Left kidney (tissue), 8 donors: ENCODE measurements at places on chromosomes 4 and X. TPM values are rescaled to one million over a fixed set of nuclear protein-coding genes. Genes with fewer than 3 reads are reported as not detected.

The STBD1 gene
- polyA plus RNA-seq = 1.3 TPM

The IQCM gene
- polyA plus RNA-seq = not detected

The DOCK11 gene
- polyA plus RNA-seq = 21.8 TPM

The CCSER1 gene
- 22.4 TPM for polyA plus RNA-seq

The APELA gene
- polyA plus RNA-seq = 11.9 TPM

The AP1S2 gene
- 60.0 TPM for polyA plus RNA-seq

The ARHGEF9 gene
- polyA plus RNA-seq = 45.3 TPM

The HSFX4 gene
- polyA plus RNA-seq = 0.25 TPM

The TRPC5OS gene
- polyA plus RNA-seq = 0.13 TPM

The ZNF157 gene
- 1.6 TPM for polyA plus RNA-seq

The EPHA5 gene
- 0.60 TPM for polyA plus RNA-seq

The CMC4 gene
- 5.5 TPM for polyA plus RNA-seq

DNA sequence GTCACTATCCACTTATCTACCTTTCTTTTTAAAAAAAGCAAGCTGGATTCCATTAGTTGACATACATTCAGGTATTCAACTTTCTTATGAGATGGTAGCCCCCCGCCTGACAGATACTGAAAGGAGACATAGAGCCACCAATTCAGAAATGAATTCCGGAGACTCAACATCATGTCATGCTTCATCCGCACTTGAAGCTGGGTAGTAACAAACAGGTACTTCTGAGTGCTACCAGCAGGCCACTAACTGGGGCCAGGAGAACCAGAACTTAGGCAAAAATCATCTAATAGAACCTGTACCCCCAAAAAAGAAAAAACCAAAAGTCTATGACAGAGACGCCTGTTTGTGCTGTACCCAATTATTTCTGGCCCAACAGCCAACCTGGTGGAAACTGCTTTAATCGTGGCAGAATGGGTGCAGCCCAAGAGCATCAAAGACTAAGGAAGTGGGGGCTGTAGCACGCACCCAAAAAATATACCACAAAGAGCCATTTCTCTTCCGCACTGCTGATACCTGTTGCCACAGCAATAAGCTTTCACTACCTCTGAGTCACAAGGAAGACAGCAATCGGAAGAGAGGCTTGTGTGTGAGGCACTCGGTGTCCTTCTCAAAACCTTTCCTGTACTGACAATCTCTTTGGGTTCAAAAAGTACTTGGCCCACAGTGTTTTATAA lies 84.8 kb downstream of the AFAP1 start:
- DNase-seq = no peak

GRCh38 chrX:72029483-72030411 lies 102.0 kb downstream of the RTL5 start:
- DNase-seq = no peak

GRCh38 chr4:147578051-147578476 lies 39.1 kb upstream of the TMEM184C start:
- DNase-seq = no peak

DNA sequence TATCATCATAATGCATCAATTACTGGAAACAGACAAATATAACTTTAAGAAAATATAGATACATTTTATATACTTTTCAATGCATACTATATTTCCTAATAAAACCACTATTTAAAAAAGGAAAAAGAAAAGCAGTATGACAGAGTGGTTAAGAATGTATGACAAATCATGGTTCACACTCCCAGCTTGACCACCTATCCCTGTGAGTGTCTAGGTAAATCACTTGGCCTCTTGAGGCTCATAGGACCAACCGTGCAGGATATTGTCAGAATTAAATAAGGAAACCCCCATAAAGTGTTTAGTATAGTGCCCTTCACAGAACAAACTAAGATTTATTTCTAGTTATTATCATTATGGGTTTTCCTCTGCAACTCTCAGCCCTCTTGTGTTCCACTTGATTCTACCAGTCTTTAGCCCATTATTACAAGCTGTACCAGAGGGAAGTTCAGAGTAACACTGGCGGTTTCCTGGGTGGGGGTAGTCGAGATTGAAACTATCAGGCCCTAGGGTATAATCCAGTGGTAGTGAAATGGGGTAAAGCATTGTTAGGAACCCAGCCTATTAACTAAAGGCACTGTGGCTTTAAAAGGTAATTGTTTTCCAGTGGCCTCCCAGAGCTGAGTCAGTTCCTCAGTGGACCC lies 55.5 kb upstream of the PAK3 start:
- DNase-seq = no peak

- DNase-seq = no peak
Measured at GRCh38 chrX:110561034-110561433, 202.4 kb downstream of the RTL9 start.

DNA sequence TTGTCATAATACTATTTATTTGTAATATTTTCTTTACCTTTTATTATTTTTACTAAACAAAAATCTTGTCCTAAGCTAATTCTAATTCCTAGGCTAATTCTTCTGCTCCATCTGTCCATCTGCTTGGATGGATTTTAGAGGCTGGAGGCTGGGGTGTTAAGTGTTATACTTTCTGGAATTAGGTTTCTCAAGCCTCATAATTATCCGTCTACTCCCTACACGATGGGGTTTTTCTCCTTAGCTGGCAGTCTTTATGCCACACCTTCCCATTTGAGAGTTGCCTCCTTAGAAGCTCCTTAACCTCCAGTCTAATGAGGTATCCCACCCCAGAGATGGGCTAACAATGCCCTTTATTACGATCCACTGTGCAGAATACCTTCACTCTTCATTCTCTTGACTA lies 37.6 kb upstream of the LGI2 start:
- DNase-seq = no peak

- no peak for DNase-seq
Measured at GRCh38 chr4:151931563-151931962, 170.8 kb upstream of the GATB start.

GRCh38 chrX:24574743-24575142 lies 72.4 kb downstream of the PCYT1B start:
- no peak for DNase-seq

- no peak for DNase-seq
Measured at GRCh38 chr4:52057196-52057595, 6.1 kb downstream of the SPATA18 start.

GRCh38 chr4:81499840-81500239 lies 28.1 kb upstream of the RASGEF1B start:
- DNase-seq = peak; percentile 25

- no peak for DNase-seq
Measured at GRCh38 chrX:97145934-97146333, 262.2 kb downstream of the RPA4 start.

GRCh38 chr4:43456383-43456782 lies 563.9 kb downstream of the GRXCR1 start:
- no peak for DNase-seq

DNA sequence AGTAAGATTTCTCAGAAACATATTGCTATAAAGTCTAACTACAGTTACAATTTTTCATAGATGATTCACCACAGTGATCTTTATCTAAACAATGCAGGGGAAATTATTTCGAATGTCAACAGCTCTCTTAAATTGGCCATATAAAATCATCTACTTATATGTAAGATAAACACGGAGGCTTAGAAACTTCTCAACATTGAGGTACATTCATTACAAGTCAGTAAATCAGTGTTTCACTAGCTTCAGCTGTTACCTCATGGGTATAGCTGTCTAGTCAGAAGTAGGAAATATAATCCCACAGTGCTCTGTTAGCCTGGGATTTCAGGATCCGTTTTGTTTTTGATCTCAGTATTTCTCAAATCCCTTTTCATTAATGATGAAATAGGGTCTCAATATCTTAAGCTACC lies 43.2 kb downstream of the PCDH7 start:
- no peak for DNase-seq

- peak; percentile 42 for DNase-seq
Measured at GRCh38 chrX:49884290-49884862, 5.1 kb downstream of the USP27X start.

GRCh38 chr4:109389369-109390114 lies 44.1 kb upstream of the SEC24B start:
- no peak for DNase-seq

GRCh38 chr4:52889354-52889753 lies 27.2 kb downstream of the RASL11B start:
- no peak for DNase-seq

- no peak for DNase-seq
Measured at GRCh38 chrX:141662781-141663180, 35.8 kb downstream of the SPANXD start.

GRCh38 chr4:64230709-64231310 lies 178.4 kb downstream of the TECRL start:
- DNase-seq = no peak

GRCh38 chrX:132669142-132669541 lies 180.3 kb upstream of the MBNL3 start:
- no peak for DNase-seq

DNA sequence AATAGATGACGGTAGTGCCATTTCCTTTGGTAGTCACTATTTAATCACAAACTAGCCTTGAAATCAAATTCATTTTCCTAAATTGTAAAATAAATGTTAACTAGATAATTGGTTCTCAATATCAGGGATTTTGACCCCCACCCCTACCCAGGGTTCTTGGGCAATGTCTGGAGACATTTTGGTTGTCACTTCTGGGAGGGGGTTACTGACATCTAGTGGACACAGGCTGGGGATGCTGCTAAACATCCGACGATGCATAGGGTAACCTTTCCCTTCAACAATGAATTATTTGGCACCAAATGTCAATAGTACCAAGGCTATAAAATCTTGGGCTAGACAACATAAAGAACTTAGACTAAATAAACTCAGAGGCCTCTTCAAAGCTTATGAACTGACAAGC lies 285.8 kb upstream of the TRPC5 start:
- DNase-seq = no peak
